PC-3 (cell line): ENCODE measurements at places on chromosomes 7 and 10. TPM values are rescaled to one million over a fixed set of nuclear protein-coding genes. Genes with fewer than 3 reads are reported as not detected.

DNA sequence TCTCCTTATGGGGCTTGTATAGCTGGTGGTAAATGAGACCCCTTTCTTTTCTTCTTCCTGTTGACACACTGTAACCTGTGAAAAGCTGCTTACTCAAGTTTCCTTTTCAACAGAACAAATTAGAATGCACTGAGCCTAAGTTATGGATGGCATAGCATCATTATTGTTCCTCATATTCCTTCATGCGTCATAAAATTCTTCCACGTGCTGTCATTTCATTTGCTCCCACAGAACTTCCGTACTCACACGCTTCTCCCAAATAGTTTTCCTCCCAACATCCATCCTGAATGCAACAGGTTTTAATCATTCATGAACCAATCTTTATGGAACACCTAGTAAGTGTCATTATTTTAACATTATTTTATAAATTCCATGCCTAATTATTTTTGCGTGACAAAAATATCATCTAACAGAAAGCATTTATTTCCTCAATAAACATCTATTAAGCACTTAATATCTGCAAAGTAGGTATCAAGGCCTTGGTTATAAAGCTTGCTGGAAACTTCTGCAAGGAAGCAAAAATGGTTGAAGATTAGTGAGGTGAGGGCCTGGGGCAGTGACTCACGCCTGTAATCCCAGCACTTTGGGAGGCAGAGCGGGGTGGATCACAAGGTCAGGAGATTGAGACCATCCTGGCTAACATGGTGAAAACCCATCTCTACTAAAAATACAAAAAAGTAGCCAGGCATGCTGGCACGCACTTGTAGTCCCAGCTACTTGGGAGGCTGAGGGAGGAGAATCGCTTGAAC lies 18.9 kb upstream of the SEPTIN7 start:
- no peak for DNase-seq

The CHAT gene
- total RNA-seq, result not detected in 2 replicates

DNA sequence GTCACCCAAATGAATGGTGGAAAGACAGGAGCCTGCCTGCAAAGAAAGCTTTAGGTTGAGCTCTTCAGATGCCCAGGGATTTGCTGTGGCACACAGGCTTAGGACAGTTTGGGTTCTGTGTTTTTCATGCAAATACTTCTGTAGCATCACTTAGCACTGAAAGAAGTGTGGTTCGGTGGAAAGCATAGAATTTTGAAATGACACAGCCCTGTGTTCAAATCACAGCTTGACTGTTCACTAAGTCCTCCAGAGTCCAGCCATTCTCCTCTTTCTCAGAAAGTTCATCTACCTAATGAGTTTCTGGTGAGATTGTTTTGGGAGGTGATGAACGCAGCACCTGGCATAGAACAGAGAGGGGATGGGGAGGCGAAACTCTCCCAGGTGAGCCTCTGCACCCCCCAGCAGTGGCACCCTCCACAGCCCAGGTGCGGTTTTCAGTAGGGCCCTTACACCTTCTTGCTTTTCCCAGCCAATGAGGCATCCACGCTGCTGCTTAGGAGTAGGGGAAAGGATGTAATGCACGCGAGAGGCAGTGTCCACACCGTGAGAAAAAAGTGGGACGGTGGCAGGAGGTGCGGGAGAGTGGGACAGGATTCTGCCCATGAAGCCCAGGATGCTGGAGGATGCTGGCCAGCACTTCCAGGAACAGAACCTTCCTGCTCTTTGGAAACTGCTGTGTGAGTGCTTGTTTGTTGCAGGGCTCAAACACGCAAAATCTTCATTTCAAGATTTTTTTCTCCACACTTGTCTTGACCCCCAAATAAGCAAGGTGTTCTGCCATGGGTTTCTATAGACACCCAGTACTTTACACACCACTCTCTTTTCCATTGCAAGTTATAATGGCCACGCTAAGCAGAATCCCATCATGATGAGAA lies 11.6 kb downstream of the EN2 start:
- DNase-seq, result no peak

GRCh38 chr10:47025540-47026300 lies 114.5 kb downstream of the PTPN20 start:
- DNase-seq, result peak; percentile 27

GRCh38 chr7:140121326-140121725 lies 55.5 kb downstream of the KDM7A start:
- DNase-seq, result no peak

The ZNF736 gene
- 2.7 and 10.7 TPM in 2 replicates for total RNA-seq

DNA sequence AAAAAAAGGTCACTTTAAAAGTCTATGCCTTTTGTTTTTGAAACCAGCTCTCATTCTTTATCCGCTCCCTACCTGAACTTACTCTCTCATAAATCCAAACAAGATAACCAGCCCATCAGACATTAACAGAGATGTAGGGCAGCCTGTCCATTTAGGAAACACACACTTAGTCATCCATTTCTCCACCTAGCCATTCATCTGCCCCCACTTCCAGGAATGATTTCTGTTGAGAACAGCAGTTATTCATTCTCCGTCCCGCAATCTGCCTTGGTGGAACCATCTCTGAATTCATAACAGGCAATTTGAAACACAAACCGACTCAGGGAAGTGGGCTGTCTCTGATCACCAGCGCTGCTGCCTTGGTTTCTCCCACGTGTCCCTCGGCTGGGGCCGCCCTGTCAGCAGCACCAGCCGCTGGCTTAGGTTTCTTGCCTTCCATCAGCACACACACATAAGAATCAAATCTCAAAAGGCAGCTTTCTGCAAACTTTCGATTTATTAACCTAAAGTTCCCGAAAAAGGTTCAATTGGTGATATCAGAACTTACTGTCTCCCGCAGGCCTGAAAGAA lies 528.2 kb upstream of the NRP1 start:
- DNase-seq, result no peak

GRCh38 chr10:101238732-101239105 lies 9.5 kb upstream of the LBX1 start:
- DNase-seq, result peak; percentile 38

DNA sequence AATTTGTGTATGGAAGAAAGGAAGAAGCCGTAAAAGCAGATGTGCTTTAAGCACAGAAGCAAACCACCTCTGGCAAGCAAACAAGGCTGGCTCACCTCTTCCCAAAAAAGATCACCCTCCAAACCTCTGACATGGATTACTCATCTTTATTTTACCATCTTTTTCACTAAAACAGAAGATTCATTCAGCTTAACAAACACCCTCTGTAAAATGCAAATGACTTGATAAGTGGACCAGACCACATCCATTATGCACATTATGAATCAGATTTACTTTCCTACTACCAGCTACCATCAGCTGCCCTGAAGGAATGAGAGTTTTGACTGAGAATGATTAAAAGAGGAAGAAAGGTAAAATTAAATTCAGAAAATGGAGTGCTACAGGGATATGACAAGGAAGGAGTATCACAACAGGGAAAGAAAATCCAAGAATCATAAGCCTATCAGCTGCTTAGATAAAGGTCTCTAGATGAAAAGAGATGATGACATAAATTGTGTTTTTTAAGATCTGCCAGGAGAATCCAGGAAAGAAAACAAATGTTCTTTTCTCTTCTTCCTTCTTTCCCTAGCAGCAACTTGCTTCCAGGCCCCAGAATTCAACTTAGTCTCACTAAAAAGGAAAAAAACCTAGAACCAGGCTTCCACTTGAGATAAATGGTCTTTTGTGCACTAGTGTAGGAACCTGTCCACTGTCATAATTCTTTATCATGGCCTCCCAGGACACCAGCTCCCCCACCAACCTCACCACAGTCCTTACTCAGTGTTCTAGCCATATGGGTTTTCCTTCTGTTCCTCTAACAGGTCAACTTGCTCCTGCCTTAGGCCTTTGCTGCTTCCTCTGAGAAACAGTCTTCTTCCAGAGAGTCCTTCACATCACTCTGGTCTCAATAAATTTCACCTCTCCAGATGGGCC lies 47.4 kb downstream of the JAZF1 start:
- DNase-seq, result no peak

The CADPS2 gene
- total RNA-seq, result 7.5 and 9.4 TPM in 2 replicates

DNA sequence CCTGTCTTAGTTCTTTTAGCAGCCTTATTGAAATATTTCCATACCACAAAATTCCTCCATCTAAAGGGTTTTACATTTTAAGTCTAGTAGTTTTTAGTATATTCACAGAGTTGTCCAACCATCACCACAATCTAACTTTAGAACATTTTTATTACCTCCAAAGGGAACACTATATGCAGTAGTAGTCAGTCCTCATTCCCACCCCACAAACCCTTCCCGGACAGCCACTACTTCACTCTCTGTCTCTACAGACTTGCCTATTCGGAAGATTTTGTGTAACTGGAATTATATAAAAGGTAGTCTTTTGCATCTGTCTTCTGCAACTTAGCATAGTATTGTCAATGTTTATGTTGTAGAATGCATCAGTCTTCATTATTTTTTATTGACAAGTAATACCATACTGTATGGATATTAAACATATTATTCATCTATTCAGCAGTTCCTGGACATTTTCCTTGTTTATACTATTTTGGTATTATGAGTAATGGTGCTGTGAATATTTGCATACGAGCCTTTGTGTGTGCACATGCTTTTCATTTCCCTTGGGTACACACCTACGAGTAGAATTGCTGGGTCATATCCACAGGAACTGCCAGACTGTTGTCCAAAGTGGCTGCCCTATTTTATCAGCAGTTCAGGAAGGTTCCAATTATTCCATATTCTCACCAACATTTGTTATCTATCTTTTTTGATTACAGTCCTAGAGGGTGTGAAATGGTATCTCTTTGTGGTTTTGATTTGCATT lies 60.9 kb upstream of the LANCL2 start:
- peak; percentile 17 for DNase-seq

- DNase-seq, result no peak
Measured at GRCh38 chr10:5387169-5387568, 17.5 kb downstream of the TUBAL3 start.

DNA sequence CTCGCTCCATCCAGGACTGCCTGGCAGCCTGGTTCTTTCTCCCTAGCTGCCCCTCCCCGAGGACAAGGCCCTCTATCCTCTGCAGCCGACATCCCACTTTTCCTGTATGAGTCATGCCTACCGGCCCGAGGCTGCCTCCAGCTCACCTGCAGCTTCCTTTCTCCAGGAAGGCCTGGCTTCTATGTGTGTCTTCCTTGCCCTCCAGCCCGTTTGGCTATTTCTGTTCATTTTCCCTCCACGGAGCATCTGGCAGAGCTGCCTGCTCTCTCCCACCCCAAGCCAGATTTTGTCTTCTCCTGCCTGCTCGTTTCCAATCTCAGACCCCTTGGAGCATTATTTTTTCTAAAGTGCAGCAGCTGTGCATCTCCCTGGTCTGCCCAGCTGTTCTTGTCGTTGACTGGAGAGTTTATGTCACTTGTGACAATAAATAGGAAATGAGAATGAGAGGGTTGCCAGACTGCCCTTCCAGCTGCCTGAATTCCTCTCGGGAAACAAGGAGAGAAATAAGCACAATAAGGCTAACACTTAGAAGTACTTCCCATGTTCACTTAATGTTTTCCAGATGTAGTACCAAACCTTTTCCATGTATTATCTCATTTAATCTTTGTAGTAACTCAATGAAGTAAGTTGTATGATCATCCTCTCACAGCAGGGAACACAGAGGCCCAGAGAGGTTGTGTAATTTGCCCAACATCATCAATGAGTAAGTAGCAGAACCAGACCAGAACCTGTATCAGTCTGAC lies 19.7 kb downstream of the UBTD1 start:
- DNase-seq, result peak; percentile 84

DNA sequence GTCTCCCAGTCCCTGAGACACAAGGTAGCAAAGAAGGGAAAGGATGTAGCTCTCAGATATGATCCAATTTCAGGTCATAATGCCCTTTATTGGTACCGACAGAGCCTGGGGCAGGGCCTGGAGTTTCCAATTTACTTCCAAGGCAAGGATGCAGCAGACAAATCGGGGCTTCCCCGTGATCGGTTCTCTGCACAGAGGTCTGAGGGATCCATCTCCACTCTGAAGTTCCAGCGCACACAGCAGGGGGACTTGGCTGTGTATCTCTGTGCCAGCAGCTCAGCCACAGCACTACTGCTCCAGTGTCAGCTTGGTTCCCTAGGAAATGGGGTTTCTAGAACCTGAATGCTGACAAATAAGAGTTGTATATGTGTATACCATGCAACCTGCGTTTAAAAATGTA lies 74.6 kb upstream of the PRSS58 start:
- DNase-seq, result no peak

DNA sequence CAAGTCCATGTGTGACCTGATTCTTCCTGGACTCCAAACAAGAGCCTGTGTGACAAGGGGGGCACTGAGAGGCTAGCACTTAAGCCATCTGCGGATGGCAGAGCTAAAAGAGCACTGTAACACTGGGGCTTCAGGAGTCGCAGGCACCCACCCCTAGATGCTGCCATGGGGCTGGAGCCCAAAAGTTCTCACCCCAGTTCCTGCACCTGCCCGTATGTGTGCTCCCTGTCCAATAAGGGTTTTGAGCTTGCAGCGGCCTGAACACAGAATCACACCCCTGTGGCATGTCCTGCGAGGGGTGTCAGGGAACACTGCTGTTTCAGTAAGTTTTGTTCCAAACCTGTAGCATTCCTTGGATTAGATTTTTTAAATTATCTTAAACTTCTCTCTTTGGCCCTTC lies 53.2 kb upstream of the GPR37 start:
- DNase-seq, result no peak

The RBP3 gene
- total RNA-seq, result not detected in 2 replicates

The POLR2J gene
- total RNA-seq, result 71.6 and 101 TPM in 2 replicates

- peak; percentile 79 for DNase-seq
Measured at GRCh38 chr10:47438857-47439474, 44.9 kb downstream of the ANXA8 start.

DNA sequence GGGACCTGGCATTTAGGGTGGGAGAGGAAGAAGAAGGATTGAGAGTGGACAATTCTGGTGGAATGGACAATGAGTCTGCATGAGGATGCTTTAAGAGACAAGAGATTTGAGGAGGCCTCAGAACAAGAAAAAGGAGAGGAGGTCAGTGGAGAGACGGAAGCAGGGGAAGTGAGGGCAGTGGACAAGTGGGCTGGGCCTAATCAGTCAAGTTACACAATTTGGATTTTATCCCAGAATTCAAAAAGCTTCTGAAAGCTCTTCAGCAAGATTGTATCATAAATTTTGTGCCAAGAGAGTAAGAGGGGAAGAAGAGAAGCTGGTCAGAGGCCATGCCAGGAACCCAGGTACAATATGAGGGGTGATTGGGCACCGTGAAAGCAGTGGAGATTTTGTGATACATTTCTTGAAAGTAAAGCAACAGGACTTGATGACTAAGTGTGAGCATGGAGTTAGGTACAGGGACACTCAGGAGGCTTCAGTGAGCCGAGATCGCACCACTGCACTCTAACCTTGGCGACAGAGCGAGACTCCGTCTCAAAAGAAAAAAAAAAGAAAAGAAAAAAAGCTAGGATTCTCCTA lies 19.3 kb upstream of the TSPAN13 start:
- DNase-seq, result no peak

DNA sequence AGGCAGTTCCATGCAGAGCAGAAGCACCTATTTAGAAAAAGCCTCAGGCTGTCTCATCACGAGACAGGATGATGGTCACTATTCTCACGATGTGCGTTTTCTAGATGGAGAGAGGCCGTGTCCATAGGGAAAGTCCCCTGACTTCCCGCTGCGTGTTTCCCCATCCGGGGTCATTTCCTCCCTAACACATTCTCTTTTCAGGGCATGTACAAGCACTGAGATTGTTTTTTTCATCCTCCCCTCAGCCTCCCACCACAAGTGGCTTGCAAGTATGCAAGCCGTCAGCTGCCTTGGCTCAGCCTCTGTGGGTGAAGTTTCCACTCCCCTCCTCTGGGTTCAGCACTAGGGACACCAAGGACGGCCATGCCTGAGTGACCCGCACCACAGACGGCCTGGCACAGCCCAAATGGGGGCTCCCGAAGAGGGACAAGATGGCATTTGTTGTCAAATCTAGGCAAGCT lies 2.7 kb upstream of the CALML5 start:
- no peak for DNase-seq

The OR2A5 gene
- total RNA-seq, result not detected in 2 replicates
